ENCODE measurements at places on chromosomes 7 and 10.

DNA sequence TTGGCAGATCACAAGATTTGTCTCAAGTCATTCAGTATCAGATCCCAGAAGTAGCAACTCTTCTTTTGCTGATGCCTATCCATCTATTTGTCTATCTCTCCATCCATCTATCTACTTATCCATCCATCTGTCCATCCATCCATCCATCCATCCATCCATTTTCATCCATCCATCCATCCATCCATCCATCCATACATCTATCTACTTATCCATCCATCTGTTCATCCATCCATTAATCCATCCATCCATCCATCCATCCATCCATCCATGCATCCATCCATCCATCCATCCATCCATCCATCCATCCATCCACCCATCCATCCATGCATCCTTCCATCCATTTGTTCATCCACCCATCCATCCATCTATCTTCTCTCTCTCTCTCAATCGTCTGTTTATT, 142.7 kb downstream of the PFKFB3 start:
- no peak for DNase-seq
- peaks cover 6% of the 10 kb centered on the region for H3K4me1 ChIP-seq
- no peak overlapping the region for H3K4me3 ChIP-seq
- H3K27ac ChIP-seq = no peak overlapping the region
- H3K36me3 ChIP-seq = no peaks in the 10 kb centered on the region

GRCh38 chr10:99593312-99593711, 26.9 kb downstream of the SLC25A28 start:
- no peaks in the 10 kb centered on the region for H3K27me3 ChIP-seq
- DNase-seq = no peak
- H3K4me1 ChIP-seq = no peaks in the 10 kb centered on the region

DNA sequence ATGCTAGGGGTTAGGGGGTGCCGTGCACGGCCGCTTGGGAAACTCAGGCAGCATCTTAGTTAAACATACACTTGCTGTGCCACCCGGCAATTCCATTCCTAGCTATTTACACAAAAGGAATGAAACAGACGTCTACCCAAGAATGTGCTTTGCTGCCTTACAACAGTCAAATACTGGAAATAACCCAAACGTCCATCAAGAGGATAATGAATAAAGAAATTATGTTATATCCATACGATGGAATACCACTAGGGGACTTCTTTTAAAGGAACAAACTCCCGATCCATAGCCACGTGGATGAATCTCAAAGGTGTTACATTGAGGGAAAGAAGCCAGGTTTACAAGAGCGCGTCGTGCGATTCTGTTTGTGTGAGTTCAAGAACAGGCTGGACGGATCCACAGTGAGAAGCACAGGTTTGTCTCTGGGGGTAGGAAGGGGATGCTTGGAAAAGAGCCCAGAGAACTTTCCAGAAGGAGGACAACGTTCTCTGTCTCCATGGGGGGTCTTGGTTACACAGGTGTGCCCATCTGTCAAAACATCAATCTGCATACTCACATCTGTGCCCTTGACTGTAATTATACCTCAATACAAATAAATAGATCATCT, 41.8 kb downstream of the STK32C start:
- H3K4me3 ChIP-seq = no peak overlapping the region
- peaks cover 7% of the 10 kb centered on the region for H3K27me3 ChIP-seq
- DNase-seq = peak; percentile 25
- no peaks in the 10 kb centered on the region for H3K36me3 ChIP-seq

DNA sequence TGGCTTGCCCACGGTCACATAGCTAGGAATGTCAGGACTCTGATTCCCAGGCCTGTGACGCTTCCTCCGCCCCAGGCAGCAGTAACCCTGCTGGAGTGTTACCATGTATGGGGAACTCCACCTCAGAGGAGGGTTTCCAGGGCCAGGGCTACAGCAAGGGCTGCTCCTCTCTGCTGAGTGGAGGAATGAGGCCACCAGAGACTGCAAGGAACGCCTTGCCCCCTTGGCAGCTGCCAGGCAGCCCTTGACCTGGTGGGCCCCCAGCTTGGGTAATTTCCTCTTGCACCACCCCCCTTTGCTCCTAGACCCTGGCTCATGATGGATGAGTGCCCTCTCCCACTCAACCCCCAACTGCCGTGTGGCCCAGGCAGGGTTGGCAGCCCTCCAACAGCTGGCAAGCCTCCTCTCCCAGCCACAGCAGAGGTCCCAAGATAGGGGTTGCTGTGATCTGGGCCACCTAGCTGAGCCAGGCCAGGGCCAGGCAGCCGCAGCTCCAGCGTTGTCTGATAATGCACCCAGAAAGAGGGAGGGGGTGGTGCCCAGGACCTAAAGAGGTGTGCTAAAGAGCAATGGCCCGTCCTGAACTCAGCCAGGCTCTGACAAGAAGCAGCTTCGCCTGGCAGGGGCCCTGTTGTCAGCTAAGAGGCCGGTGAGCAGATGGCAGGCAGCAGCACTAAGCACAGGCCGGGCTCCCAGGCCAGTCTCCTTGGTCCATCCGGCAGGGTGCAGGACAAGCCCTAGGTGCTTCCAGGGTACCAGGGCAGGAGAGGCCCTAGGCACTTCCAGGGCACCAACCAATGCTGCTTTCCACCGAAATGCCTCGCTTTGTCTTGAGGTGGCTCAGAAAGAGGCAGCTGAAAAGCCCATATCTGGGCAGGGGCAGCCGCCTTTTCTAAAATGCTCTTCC, 35.4 kb downstream of the DRGX start:
- H3K27me3 ChIP-seq = no peaks in the 10 kb centered on the region
- no peaks in the 10 kb centered on the region for H3K36me3 ChIP-seq
- H3K4me3 ChIP-seq = no peak overlapping the region
- no peaks in the 10 kb centered on the region for H3K4me1 ChIP-seq

GRCh38 chr7:139915268-139915863, 86.3 kb downstream of the TBXAS1 start:
- H3K4me1 ChIP-seq = peaks cover 28% of the 10 kb centered on the region
- no peaks in the 10 kb centered on the region for H3K36me3 ChIP-seq
- H3K27ac ChIP-seq = peak overlapping the region; percentile 91
- peak; percentile 84 for DNase-seq
- no peak overlapping the region for H3K4me3 ChIP-seq

DNA sequence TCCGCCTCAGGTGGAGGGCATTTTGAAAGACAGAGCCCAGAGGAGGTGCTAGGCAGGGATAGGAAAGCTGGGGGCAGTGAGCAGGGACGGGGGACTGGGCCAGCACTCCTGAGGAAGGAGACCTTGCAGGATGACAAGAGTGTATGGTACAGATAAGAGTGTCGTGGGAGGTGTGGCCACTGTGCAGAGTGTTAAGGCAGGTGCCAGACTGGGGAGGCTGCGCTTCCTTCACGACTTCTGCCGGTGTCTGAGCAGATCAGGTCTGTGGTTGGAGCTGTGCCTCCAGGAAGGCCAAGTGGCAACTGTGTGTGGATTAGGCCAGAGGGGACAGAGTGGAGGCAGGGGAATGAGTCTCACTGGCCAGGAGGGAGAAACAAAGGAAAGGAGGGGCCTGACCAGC, 161.7 kb downstream of the HIBADH start:
- no peak overlapping the region for H3K4me3 ChIP-seq
- H3K27me3 ChIP-seq = no peaks in the 10 kb centered on the region
- no peaks in the 10 kb centered on the region for H3K4me1 ChIP-seq
- H3K36me3 ChIP-seq = no peaks in the 10 kb centered on the region
- no peak overlapping the region for H3K27ac ChIP-seq

DNA sequence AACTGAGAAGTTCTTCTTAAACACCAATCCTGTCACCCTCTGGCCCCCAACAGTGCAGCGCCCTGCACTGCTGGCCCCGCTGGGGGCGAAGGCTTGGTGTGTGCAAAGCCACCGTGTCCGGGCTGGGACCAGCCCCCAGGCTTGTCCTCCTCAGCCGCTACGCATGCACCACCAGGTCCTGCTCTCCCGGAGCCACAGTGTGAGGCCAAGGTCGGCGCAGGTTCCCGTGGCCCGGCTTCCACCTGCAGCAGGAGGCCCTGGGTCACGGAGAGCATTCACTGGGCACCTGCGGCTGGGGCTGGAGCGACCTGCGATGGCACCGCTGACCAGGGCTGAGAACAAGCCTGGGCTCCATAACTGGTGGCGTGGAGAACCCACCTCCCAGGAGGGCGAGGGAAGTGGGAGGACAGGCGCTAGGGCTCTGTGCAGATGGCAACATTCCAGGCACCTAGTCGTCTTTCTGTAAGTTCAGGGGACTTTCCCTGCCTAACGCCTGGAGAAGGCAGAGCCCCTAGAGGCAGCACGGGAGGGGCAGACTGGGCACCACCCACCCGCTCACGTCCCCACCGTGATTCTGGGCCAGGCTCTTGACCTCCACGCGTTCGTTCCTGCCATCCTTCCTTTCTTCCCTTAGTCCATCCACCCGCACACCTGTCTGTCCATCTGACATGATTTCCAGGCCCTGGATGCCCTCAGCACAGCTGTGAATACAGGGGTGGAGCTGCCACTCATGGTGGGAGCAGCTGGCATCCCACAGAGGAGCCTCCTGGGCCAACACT, 271.6 kb downstream of the ELFN1 start:
- no peak overlapping the region for H3K4me3 ChIP-seq
- H3K36me3 ChIP-seq = no peaks in the 10 kb centered on the region
- no peak for DNase-seq
- peaks cover 18% of the 10 kb centered on the region for H3K4me1 ChIP-seq
- H3K27ac ChIP-seq = no peak overlapping the region

- no peak overlapping the region for H3K4me3 ChIP-seq
- no peak overlapping the region for H3K27ac ChIP-seq
- no peaks in the 10 kb centered on the region for H3K27me3 ChIP-seq
- DNase-seq = peak; percentile 10
These were observed 29.4 kb upstream of the AMPH start for GRCh38 chr7:38660427-38661099.

DNA sequence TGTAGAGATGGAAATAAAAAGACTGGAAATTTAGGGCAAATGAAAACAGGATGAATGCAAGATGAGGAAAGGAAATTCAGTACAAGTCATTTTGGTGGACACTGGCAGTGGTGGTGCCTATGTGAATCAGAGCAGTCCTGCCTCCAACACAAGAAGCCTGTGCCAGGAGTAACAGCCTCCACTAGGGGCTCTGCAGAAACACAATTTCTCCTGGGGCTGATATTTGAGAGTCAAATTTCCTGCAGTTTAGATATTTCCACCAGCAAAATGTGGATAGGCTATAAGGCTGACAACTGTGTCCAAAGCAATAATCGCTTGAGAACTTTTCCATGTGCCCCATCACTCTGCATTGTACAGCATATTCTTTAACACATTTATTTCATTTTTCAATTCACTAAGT, 4.7 kb upstream of the PLXDC2 start:
- H3K27me3 ChIP-seq = no peaks in the 10 kb centered on the region
- H3K4me1 ChIP-seq = peaks cover 6% of the 10 kb centered on the region
- H3K36me3 ChIP-seq = no peaks in the 10 kb centered on the region
- DNase-seq = peak; percentile 28

- H3K4me1 ChIP-seq = peaks cover 19% of the 10 kb centered on the region
- peak; percentile 35 for DNase-seq
- H3K36me3 ChIP-seq = no peaks in the 10 kb centered on the region
- no peak overlapping the region for H3K4me3 ChIP-seq
These were observed 83.4 kb downstream of the ZRANB1 start for GRCh38 chr10:125025341-125025740.

GRCh38 chr7:11587048-11587447, 244.9 kb downstream of the THSD7A start:
- H3K36me3 ChIP-seq = no peaks in the 10 kb centered on the region
- no peak overlapping the region for H3K27ac ChIP-seq
- H3K4me3 ChIP-seq = no peak overlapping the region
- H3K4me1 ChIP-seq = no peaks in the 10 kb centered on the region
- H3K27me3 ChIP-seq = no peaks in the 10 kb centered on the region

DNA sequence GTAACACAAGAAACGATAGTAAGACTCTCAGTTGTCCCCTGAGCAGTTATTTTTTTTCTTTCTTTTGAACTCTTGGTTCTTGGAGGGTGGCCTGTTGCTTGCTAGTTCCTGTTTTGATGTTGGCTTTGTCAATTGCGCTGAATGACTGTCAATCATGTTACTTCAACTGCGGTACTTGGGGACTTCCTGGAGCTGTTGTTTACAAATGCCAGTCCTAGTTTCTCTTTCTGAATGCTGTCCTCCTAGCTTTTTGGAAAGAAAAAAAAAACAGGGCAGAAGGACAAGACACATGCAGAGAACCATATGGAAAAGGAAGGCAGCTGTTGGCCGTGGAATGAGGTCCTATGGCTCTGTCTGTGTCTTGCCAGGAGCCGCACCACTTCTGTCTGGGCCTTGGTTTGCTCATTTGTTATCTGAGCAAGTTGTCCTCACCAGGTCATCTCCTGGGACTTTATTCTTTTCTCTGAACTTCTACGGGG, 7.0 kb upstream of the PDCD4 start:
- no peaks in the 10 kb centered on the region for H3K36me3 ChIP-seq
- no peak overlapping the region for H3K4me3 ChIP-seq
- no peaks in the 10 kb centered on the region for H3K27me3 ChIP-seq
- no peak for DNase-seq
- peaks cover 6% of the 10 kb centered on the region for H3K4me1 ChIP-seq

DNA sequence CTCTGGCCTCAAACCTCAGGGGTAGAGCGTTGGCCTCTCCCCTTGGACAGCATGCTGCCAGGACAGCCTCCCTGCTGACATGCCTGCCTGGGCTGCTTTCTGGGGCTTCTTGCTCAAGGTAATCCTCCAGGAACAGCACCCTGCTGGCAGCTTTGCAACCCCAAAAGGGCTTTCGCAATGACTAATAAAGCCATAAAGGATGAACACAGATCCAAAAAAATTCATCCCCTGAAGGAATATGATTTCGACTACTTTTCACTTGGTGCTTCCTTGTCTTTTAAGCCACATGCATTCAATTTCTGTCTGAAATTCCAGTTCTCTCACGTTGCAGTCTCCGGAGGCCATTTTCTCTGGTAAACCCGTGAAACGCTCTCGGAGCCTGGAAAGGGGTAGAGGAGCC, 15.1 kb upstream of the SH3PXD2A start:
- H3K27me3 ChIP-seq = no peaks in the 10 kb centered on the region
- H3K4me1 ChIP-seq = peaks cover 4% of the 10 kb centered on the region
- DNase-seq = no peak
- no peak overlapping the region for H3K4me3 ChIP-seq
- H3K27ac ChIP-seq = no peak overlapping the region
- no peaks in the 10 kb centered on the region for H3K36me3 ChIP-seq

GRCh38 chr7:155508376-155509358, 37.7 kb downstream of the CNPY1 start:
- H3K27me3 ChIP-seq = peaks cover 75% of the 10 kb centered on the region
- no peak for DNase-seq
- H3K27ac ChIP-seq = no peak overlapping the region
- H3K36me3 ChIP-seq = no peaks in the 10 kb centered on the region
- no peak overlapping the region for H3K4me3 ChIP-seq

GRCh38 chr10:26997610-26998009, 102.7 kb downstream of the ANKRD26 start:
- no peaks in the 10 kb centered on the region for H3K36me3 ChIP-seq
- no peaks in the 10 kb centered on the region for H3K27me3 ChIP-seq
- no peak overlapping the region for H3K4me3 ChIP-seq
- no peak overlapping the region for H3K27ac ChIP-seq
- H3K4me1 ChIP-seq = no peaks in the 10 kb centered on the region
- no peak for DNase-seq
